ENCODE measurements at places on chromosomes 7 and 10.

DNA sequence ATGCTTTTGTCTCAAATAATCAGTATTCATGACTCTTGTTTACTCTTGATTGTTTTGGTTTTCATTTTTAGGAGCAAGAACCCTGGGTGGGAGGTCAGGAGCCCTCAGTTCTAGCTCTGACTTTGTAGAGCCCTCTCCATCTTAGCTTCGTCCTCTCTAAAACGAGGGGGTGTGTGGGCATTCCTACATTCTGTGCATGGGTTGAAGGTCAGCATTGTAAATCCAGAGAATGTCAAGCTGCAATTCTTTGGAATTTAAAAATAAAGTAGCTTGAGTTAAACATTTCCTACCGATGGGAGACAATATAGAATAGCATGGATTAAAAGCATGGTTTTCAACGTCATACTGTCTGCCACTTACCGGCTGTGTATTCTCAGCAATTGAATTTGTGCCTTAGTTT is 128.3 kb downstream of the PRPF18 start:
- ATAC-seq = no peak

- ATAC-seq = no peak
Measured at GRCh38 chr7:29214056-29214455, 19.5 kb downstream of the CHN2 start.

- no peak for ATAC-seq
Measured at GRCh38 chr10:34143466-34143865, 671.6 kb downstream of the PARD3 start.

GRCh38 chr10:62426086-62426485 is 51.9 kb downstream of the ZNF365 start:
- ATAC-seq = no peak

- no peak for ATAC-seq
Measured at GRCh38 chr10:65328486-65328885, 1597.3 kb upstream of the LRRTM3 start.

GRCh38 chr7:124390301-124390700 is 357.4 kb upstream of the TMEM229A start:
- ATAC-seq = no peak

DNA sequence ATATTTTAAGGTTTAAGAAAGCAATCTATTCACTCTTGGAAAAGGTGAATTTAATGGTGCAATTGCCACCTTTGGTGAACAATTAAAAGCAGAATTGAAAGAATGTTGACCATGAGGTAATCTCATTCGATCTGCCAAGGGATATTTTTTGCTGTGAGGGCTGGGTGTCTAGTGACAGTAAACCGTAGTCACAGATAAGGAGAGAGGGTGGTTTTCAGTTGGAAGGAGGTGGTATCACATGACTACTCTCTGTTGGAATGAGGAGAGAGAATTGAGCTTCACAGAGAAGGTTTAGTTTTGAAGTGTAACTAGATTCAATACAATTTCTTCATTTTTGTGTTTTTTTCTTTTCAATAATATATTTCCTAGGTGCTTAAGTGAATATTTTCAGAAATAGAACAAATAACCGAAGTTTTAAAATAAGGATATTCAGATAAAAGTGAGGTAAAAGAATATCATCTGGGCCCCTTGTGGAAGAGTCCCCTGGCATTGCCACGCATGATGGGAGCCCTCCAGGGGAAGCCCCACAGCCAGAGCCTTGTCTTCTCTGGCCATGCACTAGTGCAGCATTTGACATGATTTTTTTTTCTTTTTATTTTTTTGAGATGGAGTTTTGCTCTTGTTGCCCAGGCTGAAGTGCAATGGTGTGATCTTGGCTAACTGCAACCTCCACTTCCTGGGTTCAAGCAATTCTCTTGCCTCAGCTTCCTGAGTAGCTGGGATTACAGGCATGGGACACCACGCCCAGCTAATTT is 73.4 kb downstream of the GPR141 start:
- ATAC-seq = no peak

GRCh38 chr10:120628197-120628596 is 171.2 kb downstream of the PLPP4 start:
- no peak for ATAC-seq

- ATAC-seq = no peak
Measured at GRCh38 chr10:57706576-57707299, 561.0 kb downstream of the IPMK start.

DNA sequence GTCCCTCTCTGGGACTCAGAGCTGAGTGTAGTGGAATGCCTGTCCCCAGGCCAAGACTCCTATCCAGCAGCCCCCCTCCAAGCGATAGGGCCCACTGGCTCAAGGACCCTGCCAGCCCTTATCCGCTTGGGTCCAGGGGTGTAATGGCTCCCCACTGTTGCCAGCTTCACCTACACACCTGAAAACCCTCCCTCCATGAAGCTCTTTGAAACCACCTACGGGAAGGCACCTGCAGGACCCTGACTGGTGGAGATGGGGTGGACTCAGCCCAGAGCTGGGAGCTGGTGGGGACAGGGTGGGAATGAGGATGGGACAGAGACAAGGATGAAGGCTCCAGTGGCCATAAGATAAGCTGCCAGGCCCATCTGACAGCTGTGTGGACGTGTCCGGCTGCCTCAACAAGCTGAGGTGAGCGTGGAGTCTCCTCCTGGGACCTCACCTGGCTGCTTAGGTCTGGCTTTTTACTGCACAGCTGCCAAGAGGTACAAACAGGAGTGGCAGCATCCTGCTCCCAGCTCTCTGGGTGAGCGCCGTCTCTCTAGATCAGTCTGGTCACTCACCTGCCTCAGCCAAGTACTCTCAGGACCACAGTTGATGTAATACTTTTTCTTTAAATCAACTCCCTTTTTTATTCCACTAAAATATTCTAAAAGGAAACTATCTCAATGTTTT is 41.9 kb downstream of the DRGX start:
- no peak for ATAC-seq

GRCh38 chr7:45145881-45146280 is 11.7 kb upstream of the RAMP3 start:
- no peak for ATAC-seq

- ATAC-seq = peak; percentile 40
Measured at GRCh38 chr7:6705959-6706665, 635 bp downstream of the ZNF12 start.

DNA sequence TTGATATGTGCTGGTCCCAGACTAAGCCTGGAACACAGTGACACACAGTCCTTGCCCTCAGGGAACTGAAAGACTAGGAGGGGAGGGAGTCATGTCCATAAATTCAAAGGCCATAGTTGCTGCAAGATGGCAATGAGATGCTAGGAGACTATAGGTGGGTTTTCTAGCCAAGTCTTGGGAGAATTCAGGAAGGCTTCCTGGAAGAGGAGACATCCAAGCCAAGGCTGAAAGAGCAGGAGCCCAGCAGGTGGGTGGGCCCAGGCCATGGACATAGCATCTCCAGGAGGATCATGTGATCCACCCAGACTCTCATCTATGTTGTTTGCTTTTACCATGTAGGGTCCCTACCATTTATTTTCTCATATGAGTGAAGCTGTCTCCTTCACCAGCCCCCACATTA is 335.1 kb downstream of the DPP6 start:
- ATAC-seq = no peak

DNA sequence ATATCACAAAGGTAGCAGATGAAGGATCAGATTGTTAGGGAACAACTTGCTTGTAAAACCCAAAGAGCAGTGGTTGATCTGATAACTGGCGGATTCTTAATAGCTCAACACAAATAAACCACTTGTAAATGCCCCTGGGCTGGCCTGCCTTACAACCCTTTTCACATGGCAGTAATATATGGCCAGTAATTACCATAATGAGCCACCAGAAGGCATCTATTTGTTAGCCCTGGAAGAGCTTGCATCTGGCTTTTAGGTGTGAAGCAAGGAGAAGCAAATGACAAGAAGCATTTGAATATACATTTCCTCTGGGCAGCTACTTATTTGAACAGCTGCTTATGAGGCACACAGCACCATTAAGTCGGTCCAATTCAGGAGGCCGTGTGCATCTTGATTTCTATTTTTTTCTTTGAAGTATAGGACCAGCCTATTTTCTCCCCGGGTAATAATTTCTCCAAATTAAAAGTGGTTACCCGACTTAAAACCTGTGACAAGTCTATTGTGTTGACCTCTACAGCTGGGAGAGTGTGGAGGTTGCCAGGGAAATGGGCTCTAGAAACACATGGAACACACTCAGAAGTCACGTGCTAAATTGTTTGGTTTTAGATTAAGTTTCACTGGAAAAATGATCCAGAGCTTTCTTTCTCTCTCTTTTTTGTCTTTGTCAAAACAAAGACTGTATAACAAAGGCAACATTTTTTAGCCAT is 113.4 kb downstream of the SEM1 start:
- ATAC-seq = peak; percentile 57

- no peak for ATAC-seq
Measured at GRCh38 chr7:18518555-18518954, 23.0 kb downstream of the HDAC9 start.

GRCh38 chr7:94409200-94409948 is 14.7 kb downstream of the COL1A2 start:
- ATAC-seq = no peak

DNA sequence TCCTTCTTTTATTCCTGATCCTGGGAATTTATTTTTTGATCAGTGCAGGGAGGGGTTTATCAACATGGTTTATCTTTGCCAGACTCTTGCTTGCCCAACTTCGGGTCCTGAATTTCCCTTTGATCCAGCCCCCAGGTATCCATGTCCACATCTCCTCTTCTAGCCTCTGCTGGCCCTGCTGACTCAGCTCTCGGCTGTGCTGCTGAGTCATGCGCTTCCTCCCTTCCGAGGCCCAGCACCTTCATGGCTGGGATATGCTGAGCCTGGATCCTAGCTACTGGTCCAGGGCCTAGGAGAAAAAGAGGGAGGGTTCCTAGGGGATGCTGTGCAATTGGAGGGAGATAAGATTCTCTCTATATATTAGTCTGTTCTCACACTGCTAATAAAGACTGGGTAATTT is 380.7 kb upstream of the SHH start:
- peak; percentile 54 for ATAC-seq

GRCh38 chr10:35412003-35412723 is 75.9 kb downstream of the CCNY start:
- ATAC-seq = peak; percentile 11

DNA sequence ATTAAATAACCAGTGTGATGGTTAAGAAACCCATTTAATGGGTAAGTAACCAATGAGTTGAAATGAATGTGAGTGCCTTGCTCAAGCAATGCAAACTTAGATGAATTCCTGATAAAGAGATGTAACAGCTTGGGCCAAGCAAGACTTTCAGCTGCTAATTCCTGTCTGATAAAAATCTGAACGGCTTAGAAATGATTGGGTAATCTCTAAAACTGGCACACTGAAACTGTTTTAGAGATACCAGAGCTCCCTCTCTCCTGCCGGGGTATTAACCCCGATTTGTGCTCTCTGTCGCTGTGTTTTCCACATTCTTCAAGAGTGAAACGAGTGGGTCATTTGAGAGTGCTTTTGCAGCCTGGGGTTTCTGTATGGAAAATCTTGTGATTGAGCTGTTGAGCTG is 534.9 kb upstream of the GALNT17 start:
- ATAC-seq = no peak

DNA sequence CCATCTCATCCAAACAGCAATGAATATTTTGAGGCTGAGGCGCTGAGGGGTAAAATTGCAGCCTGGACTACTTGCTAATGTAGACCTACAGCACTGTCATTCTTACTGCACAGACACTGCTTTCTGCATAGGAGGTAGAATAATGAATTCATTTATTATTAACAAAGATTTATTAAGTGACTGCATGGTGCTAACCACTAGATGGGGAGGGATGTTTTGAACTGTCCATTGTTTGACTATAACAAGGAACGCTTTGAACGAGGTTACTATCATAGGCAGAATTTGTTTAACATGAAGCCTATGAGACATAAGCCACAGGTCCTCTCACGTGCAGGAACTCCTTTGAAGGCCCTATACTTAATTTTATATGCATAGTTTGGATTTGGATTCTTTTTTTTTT is 143.8 kb downstream of the CFTR start:
- no peak for ATAC-seq

GRCh38 chr10:124446830-124447750 is 2.7 kb downstream of the NKX1-2 start:
- no peak for ATAC-seq

DNA sequence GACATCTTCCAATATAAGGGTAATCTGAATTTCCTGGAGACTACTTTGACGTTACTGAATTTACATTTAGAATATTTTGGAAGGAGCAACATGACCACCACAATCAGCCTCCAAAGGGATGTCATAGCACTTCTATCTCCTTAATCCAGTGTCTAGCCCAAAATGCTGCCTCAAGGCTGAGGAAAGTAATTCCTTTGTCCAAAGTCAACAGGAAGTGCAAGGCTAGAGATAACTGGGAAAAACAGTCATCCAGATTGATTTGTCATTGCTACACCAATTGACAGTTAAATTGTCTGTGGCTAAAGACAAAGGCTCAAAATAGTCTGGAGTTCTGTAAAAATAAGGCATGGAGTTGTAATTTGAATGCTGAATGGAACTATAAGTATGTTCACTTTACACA is 3.9 kb upstream of the TFPI2 start:
- no peak for ATAC-seq

DNA sequence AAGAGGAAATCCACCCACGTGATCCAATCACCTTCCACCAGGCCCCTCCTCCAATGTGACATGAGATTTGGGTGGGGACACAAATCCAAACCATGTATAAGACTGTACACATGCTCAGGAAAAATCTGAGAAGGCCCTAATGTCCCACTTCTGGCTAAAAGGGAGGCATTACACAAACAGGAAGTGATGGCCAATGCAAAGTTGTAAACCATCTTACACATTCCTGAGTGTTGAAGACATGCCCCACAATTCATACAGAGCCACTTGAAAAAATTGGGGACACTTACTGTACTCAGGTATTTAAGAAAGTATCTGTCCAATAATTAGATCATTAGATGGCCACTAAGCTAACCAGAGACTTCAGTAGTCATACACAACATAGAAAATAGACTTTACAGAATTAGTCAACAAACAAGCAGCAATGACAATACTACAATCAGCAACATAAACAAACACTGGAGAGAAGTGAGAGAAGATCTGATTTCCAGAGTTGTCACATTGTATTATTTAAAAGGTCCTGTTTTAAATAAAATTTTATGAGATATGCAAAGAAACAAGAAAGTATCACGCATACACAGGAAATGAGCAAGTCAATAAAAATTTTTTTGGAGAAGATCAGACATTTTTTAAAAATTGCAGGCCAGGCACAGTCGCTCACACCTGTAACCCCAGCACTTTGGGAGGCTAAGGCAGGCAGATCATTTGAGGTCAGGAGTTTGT is 143.3 kb downstream of the DGKI start:
- ATAC-seq = no peak

- ATAC-seq = no peak
Measured at GRCh38 chr7:122864016-122864415, 22.2 kb downstream of the CADPS2 start.

GRCh38 chr10:30192846-30193608 is 133.6 kb upstream of the JCAD start:
- ATAC-seq = no peak
